ENCODE measurements at places on chromosomes 16 and 17.

GRCh38 chr17:74149597-74150427, 53.7 kb upstream of the RPL38 start:
- DNase-seq = no peak

- DNase-seq = no peak
These were observed 2.9 kb downstream of the ATP6V0D1 start for GRCh38 chr16:67477960-67478554.

GRCh38 chr17:78979780-78980623, at the start of gene LGALS3BP:
TSS of gene LGALS3BP (minus strand) at chr17:78979923. CDS start at chr17:78977191, 2,732 bp downstream.
- peak; percentile 94 for DNase-seq

DNA sequence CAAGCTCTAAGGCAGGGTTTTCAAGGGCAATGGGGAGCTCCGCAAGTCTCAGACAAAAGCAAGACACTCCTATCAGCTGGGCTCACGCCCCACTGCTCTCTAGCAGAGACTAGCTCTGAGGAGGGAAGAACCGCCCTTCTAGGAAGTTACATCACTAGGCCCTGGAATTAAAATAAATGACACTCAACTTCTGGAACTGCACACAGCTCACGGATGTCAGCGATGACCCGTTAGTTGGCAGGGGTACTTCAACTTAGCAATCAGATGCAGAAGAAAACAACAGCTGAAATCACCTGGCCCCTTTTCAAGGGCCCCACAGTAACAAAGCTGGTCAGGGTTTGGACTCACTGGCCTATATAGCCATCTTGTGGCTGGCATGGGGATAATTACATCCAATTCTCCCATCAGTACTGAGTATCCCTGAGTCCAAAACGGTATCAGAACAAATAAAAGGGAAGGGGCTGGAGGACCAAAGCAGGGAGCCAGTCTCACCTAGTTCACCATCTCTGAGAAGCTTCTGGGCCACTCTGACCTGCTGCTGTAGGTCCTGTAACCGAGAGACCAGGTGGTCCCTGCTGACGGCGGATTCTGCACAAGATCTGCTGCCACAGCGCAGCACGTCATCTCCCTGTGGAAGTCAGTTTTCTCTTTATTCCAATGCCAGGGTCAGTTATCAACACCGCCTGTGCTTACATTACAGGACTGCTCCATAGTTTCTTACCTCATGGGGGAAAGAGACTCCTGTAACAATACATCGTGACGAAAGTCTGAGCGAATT, 22.2 kb downstream of the SERPINF1 start:
- peak; percentile 29 for DNase-seq
